ENCODE measurements at places on chromosomes 12 and 14. TPM values are rescaled to one million over a fixed set of nuclear protein-coding genes. Genes with fewer than 3 reads are reported as not detected.

GRCh38 chr12:57983146-57983857 is 41.9 kb downstream of the ATP23 start:
- H3K27me3 ChIP-seq, result no peaks in the 10 kb centered on the region
- no peaks in the 10 kb centered on the region for H3K4me1 ChIP-seq
- no peaks in the 10 kb centered on the region for H3K36me3 ChIP-seq
- no peak overlapping the region for H3K4me3 ChIP-seq
- DNase-seq, result peak; percentile 42
- no peak overlapping the region for H3K27ac ChIP-seq

DNA sequence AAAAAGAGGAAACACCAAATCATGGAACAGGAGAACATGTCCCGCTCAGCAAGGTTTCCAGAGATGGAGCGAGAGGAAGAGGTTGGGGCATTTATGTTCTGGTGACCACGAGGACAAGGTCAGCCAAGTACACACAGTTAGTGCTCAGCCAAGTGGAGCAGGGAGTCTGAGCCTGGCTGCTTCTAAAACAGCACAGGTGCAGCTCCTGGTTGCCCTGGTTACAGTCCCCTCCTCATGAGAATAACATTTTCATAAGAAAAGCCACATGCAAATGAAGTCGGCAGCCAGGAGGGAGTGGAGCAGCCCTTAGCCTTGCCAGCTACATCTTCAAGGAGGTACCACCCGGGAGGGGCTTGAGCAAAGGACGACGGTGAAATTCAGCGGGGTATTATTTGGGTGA is 81.8 kb downstream of the NOS1 start:
- no peaks in the 10 kb centered on the region for H3K4me1 ChIP-seq
- no peaks in the 10 kb centered on the region for H3K27me3 ChIP-seq
- H3K27ac ChIP-seq, result no peak overlapping the region
- H3K36me3 ChIP-seq, result no peaks in the 10 kb centered on the region

- no peaks in the 10 kb centered on the region for H3K36me3 ChIP-seq
- H3K27ac ChIP-seq, result no peak overlapping the region
- no peak overlapping the region for H3K4me3 ChIP-seq
- DNase-seq, result no peak
- H3K27me3 ChIP-seq, result no peaks in the 10 kb centered on the region
These were observed 7.7 kb upstream of the PCK2 start for GRCh38 chr14:24086193-24086955.

GRCh38 chr12:26953447-26953846 is 15.2 kb downstream of the FGFR1OP2 start:
- H3K4me1 ChIP-seq, result no peaks in the 10 kb centered on the region
- peaks cover 13% of the 10 kb centered on the region for H3K36me3 ChIP-seq
- H3K4me3 ChIP-seq, result no peak overlapping the region
- H3K27me3 ChIP-seq, result no peaks in the 10 kb centered on the region
- no peak overlapping the region for H3K27ac ChIP-seq
- DNase-seq, result no peak

DNA sequence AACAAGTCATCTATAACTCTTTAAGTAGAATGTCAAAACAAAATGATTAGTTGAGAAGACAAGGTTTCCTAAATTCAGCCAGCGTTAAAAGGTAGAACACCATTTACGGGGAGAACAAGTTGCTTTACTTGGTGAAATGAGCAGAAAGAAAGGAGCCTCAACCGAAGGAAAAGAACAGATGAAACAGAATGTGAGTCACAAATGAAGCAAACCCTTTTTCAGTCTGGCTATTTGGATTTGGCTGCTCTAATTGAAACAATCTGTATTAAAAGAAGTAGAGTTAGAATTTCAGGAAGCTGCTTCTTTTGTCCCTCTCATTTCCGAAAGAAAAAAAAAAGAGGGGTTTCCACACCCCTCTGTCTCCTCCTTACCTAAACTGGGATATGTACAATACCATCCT is 34.6 kb downstream of the CEP128 start:
- no peak overlapping the region for H3K4me3 ChIP-seq
- no peak overlapping the region for H3K27ac ChIP-seq
- DNase-seq, result no peak
- H3K4me1 ChIP-seq, result peaks cover 6% of the 10 kb centered on the region

DNA sequence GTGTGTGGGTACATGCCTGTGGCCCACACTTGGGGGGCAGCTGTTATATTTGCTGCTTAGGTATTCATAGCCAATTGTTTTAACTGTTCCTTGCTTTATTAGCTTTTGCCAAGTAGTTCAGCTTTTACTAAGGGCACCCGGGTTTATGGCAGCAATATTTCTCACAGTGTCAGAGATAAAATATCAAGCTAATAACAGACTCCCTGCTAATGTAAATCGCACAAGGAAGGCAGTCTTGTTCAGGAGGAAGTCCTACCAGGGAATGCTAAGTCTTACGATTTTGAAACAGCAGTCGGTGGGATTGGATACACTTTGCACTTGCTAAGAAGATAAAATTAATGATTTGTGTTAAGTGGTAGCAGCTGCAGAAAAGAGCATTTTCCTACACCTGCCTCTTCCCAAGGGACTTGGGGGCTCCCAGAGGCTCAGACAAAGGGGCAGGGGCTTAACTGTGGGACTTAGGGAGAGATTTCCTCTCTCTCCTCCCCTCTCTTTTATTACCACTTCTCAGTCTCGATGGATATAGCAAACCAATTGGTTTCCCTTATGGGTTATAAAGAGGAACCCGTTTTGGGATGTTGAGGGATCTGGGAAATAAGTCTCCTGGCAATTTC is 175.1 kb downstream of the NRXN3 start:
- DNase-seq, result no peak
- no peak overlapping the region for H3K4me3 ChIP-seq
- no peaks in the 10 kb centered on the region for H3K4me1 ChIP-seq

GRCh38 chr12:45970391-45970790 is 20.0 kb downstream of the SCAF11 start:
- H3K36me3 ChIP-seq, result no peaks in the 10 kb centered on the region
- no peaks in the 10 kb centered on the region for H3K27me3 ChIP-seq
- no peak overlapping the region for H3K4me3 ChIP-seq
- DNase-seq, result no peak

GRCh38 chr12:95318071-95318545 is 100.5 kb downstream of the VEZT start:
- no peaks in the 10 kb centered on the region for H3K36me3 ChIP-seq
- no peak overlapping the region for H3K27ac ChIP-seq
- no peak overlapping the region for H3K4me3 ChIP-seq

- no peaks in the 10 kb centered on the region for H3K4me1 ChIP-seq
- no peak overlapping the region for H3K4me3 ChIP-seq
- no peaks in the 10 kb centered on the region for H3K36me3 ChIP-seq
- H3K27ac ChIP-seq, result no peak overlapping the region
- no peaks in the 10 kb centered on the region for H3K27me3 ChIP-seq
These were observed 274.2 kb downstream of the SSPN start for GRCh38 chr12:26469421-26470180.

- no peak overlapping the region for H3K27ac ChIP-seq
- no peaks in the 10 kb centered on the region for H3K27me3 ChIP-seq
- H3K36me3 ChIP-seq, result no peaks in the 10 kb centered on the region
- no peak for DNase-seq
- H3K4me1 ChIP-seq, result no peaks in the 10 kb centered on the region
- H3K4me3 ChIP-seq, result no peak overlapping the region
These were observed 156.0 kb upstream of the ARHGAP5 start for GRCh38 chr14:31920989-31921650.

DNA sequence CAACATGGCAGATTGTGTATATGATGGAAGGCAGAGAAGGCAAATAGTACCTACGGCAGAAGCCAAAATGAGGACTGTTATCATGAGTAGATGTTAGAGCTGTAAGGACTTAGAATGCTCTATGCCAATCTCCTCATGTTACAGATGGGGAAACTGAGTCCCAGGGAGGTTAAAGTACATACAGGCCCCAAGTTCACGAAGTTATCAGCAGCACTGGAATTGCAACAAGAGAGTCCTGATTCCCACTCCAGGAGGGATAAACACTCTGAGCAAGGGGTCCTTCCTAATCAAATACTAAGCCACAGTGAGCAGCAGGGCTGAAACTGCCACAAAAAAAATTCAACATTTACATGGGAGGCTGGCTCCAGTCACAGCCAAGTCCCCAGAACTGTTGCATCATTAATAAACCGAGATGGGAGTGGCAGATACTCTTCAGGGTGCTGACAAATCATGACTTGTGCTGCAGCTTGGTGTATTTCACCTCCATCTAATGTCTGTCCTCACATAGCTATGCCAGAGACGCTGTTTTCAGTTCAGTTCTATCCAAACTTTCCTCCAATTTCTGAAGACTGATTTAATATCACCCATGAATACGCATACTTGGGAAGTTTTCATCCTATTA is 24.2 kb downstream of the NUAK1 start:
- no peak overlapping the region for H3K4me3 ChIP-seq
- no peaks in the 10 kb centered on the region for H3K36me3 ChIP-seq
- peaks cover 13% of the 10 kb centered on the region for H3K4me1 ChIP-seq
- no peak overlapping the region for H3K27ac ChIP-seq
- no peaks in the 10 kb centered on the region for H3K27me3 ChIP-seq

GRCh38 chr14:101061411-101062064 is 158.0 kb upstream of the RTL1 start:
- no peaks in the 10 kb centered on the region for H3K4me1 ChIP-seq
- DNase-seq, result no peak
- H3K4me3 ChIP-seq, result no peak overlapping the region
- H3K27me3 ChIP-seq, result no peaks in the 10 kb centered on the region
- no peak overlapping the region for H3K27ac ChIP-seq

DNA sequence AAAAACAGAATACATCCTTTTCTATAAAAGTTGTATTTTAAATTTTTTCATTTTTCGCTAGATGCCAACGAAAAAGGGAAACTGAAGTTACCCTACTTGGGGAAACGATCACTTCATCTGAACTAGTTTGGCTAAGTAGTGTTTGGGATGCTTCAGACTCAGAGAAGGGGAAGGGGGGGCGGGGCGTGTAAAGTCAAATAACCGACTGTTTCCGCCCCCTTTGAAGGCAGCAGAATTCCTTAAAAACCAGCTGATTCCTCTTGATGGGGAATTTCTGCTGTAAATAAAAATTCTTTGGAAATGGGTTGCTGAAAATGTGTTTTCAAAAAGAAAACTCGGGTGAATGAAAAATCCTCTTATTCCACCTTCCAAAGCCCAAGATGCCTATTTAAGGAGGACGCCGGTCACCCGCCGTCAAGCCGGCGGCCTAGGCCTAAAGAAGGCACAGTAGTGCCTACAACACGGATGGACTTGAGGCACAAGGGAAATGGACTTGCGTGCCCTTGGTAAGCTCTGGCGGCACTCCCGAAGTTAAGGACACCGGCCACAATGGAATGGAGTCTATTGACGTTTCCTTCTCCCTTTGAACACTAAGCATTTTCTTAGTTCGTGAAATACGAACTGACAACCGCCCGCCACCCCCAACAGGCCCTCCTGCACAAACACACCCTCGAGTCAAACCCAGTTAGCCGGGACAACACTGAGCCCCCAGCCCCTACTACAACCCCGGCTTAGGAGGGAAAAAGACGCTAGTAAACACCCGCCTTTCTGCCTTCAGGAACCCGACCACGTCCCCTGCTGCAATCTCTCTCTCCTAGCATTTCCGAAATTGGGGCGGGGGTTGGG is 1.9 kb downstream of the ATXN2 start:
- DNase-seq, result peak; percentile 59
- no peaks in the 10 kb centered on the region for H3K27me3 ChIP-seq
- no peaks in the 10 kb centered on the region for H3K36me3 ChIP-seq
- peak overlapping the region; percentile 97 for H3K4me3 ChIP-seq
- H3K4me1 ChIP-seq, result peaks cover 36% of the 10 kb centered on the region

DNA sequence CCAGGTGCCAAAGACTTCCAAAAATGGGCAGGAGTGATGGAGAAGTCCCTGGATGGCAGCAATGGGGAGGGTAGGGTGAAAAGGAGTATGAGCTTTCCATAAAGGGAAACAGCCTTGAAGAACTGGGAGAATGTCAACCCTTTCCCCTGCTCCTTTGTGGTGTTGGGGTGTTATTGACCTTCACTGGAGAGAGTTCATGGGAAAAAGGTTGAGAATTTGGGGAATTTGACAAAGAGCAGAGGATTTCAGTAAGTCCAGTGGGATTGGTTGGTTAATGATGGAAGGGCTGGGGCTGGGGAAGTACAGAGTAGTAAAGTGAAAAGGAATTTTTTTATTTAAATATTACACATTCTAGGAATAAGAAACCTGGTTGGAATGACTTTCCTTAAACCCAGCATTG is 116.6 kb downstream of the ERC1 start:
- H3K4me3 ChIP-seq, result no peak overlapping the region
- peaks cover 12% of the 10 kb centered on the region for H3K4me1 ChIP-seq
- H3K27ac ChIP-seq, result no peak overlapping the region
- H3K36me3 ChIP-seq, result 0 out of 2 replicates have a peak, but pooled peaks cover 2% of the 10 kb centered on the region

DNA sequence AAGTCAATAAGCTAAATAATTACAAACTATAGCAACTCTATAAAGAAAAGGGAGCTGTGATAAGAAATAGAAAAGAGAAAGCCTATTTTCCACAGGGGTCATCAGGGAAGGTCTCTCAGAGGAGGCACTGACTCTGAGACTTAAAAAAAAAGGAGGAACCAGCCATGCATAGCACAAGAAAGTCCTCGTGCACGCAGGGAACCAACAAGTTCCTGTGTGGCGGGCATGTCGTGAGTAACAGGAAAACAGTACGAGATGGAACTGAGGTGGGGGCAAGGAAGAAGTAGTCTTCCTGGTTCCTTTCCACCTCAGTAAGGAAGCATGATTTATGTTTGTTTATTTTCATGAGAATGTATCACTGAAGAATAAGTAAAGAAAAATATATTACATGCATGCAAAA is 367.0 kb upstream of the TMEM132C start:
- no peak overlapping the region for H3K27ac ChIP-seq
- no peak for DNase-seq
- H3K36me3 ChIP-seq, result no peaks in the 10 kb centered on the region
- no peaks in the 10 kb centered on the region for H3K27me3 ChIP-seq
- H3K4me1 ChIP-seq, result no peaks in the 10 kb centered on the region
- H3K4me3 ChIP-seq, result no peak overlapping the region

DNA sequence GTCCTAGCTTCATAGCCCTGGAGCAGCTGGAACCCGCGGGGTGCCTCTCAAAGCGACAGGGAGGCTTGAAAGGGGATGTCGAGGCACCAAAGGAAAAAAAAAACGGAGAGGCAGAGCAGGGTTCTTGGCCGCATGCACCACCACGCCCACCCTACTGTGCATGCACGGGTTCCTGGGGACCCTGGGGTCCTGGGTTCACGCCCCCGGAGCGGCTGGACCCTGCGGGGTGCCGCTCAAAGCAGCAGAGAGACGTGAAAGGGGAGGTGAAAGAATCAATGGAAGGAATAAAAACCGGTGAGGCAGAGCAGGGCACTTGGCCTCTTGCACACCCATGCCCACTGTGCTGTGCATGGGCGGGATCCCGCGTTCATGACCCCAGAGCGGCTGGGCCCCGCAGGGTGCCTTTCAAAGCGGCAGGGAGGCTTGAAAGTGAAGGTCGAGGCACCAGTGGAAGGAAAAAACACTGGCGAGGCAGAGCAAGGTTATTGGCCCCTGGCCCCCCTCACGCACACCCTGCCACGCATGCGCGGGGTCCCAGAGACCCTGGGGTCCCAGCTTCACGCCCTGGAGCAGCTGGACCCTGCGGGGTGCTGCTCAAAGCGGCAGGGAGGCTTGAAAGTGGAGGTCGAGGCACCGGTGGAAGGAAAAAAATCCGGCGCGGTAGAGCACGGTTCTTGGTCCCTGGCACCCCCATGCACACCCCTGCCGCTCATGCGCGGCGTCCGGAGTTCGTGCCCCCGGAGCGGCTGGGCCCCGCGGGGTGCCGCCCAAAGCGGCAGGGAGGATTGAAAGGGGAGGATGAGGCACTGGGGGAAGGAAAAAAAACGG is 318.5 kb downstream of the ALG10 start:
- DNase-seq, result no peak
- H3K4me1 ChIP-seq, result no peaks in the 10 kb centered on the region
- no peak overlapping the region for H3K27ac ChIP-seq
- no peaks in the 10 kb centered on the region for H3K27me3 ChIP-seq
- no peak overlapping the region for H3K4me3 ChIP-seq

- no peak overlapping the region for H3K4me3 ChIP-seq
- H3K36me3 ChIP-seq, result no peaks in the 10 kb centered on the region
- no peaks in the 10 kb centered on the region for H3K27me3 ChIP-seq
These were observed 215.4 kb downstream of the PELI2 start for GRCh38 chr14:56333359-56334292.

The KIF26A gene
- 10.2 TPM for total RNA-seq

The RFLNA gene
- not detected for total RNA-seq

The HCAR2 gene
- not detected for total RNA-seq

All from HCT116 (cell line).